Tracheal epithelial cell (primary cell): ENCODE measurements at places on chromosomes 7 and 10. TPM values are rescaled to one million over a fixed set of nuclear protein-coding genes. Genes with fewer than 3 reads are reported as not detected.

The CRYGN gene
- not detected in 2 replicates for total RNA-seq

The MUC12 gene
- not detected in 2 replicates for total RNA-seq

The GIMAP8 gene
- under 0.01 and 0.21 TPM in 2 replicates for total RNA-seq

The ANKIB1 gene
- total RNA-seq, result 37.7 and 53.7 TPM in 2 replicates

The PAPOLB gene
- not detected in 2 replicates for total RNA-seq

The CLRN3 gene
- total RNA-seq, result not detected in 2 replicates

The EBLN1 gene
- total RNA-seq, result not detected in 2 replicates

The AGR2 gene
- total RNA-seq, result 9.2 and 279 TPM in 2 replicates

The BBIP1 gene
- 9.2 and 17.1 TPM in 2 replicates for total RNA-seq

The DNAJB12 gene
- total RNA-seq, result 19.8 and 26.4 TPM in 2 replicates

The KIN gene
- 3.1 and 6.2 TPM in 2 replicates for total RNA-seq

The HOXA1 gene
- total RNA-seq, result 0.48 and 0.64 TPM in 2 replicates

The CLIP2 gene
- total RNA-seq, result 12.6 and 27.7 TPM in 2 replicates

The CHRM2 gene
- 0.24 TPM in 1 of 2 replicates, not detected in the other for total RNA-seq

The KEL gene
- total RNA-seq, result 0.72 TPM in 1 of 2 replicates, not detected in the other

The CCM2 gene
- 40.9 and 45.1 TPM in 2 replicates for total RNA-seq

The TACC2 gene
- 7.0 and 14.7 TPM in 2 replicates for total RNA-seq

The GET4 gene
- 23.7 and 29.6 TPM in 2 replicates for total RNA-seq
